ENCODE measurements at places on chromosomes 6 and 20. TPM values are rescaled to one million over a fixed set of nuclear protein-coding genes. Genes with fewer than 3 reads are reported as not detected.

GRCh38 chr6:92479831-92480230 lies 939.5 kb downstream of the EPHA7 start:
- no peak overlapping the region for H3K4me3 ChIP-seq
- no peaks in the 10 kb centered on the region for H3K36me3 ChIP-seq
- no peak for DNase-seq
- H3K4me1 ChIP-seq: no peaks in the 10 kb centered on the region

GRCh38 chr20:57257701-57258453 lies 8.6 kb downstream of the BMP7 start:
- H3K27ac ChIP-seq: no peak overlapping the region
- no peak overlapping the region for H3K4me3 ChIP-seq
- peaks cover 42% of the 10 kb centered on the region for H3K4me1 ChIP-seq
- H3K27me3 ChIP-seq: peaks cover 38% of the 10 kb centered on the region
- H3K36me3 ChIP-seq: no peaks in the 10 kb centered on the region
- no peak for DNase-seq

PRICKLE4 gene
- total RNA-seq: 0.67 TPM

DNA sequence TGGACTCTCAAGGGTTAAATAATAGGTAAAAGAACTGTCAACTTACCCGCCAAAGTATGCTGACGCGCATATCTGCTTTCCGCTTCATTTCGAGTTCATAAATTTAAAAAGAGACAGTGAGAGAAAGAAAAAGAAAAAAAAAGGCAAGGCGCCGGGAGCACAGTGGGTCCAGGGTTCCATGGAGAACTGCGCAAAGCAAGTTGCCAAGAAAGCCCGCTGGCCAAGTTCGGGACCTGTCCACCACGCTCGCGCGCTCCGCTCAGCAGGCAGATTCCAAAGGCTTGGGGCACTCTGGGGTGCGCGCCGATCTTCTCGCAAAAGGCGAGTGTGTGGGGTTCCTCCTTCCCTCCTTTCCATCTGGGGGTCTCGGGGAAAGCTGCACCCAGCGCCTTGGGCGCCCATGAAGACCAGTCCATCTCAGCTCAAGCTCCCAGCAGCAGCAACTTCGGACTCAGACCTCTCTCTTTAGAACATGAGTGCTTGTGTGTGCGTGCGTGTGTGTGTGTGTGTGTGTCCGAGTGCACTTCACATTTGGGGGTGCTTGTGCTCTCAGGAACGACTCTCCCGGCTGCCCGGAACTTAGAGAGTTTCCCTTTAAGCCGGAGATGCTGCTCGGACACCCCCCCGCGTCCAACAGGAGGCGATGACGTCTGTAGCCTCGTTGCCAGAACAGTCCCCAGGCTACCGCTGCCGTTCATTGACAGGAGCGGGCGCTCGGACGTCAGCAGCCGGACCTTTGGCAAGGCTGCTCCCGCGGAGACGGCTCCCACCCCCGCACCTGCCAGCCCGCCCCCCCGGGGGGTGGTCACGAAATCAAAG lies 180.0 kb downstream of the TBXT start:
- no peaks in the 10 kb centered on the region for H3K36me3 ChIP-seq
- no peak overlapping the region for H3K27ac ChIP-seq
- peaks cover 87% of the 10 kb centered on the region for H3K27me3 ChIP-seq
- H3K4me3 ChIP-seq: peak overlapping the region; percentile 56

DNA sequence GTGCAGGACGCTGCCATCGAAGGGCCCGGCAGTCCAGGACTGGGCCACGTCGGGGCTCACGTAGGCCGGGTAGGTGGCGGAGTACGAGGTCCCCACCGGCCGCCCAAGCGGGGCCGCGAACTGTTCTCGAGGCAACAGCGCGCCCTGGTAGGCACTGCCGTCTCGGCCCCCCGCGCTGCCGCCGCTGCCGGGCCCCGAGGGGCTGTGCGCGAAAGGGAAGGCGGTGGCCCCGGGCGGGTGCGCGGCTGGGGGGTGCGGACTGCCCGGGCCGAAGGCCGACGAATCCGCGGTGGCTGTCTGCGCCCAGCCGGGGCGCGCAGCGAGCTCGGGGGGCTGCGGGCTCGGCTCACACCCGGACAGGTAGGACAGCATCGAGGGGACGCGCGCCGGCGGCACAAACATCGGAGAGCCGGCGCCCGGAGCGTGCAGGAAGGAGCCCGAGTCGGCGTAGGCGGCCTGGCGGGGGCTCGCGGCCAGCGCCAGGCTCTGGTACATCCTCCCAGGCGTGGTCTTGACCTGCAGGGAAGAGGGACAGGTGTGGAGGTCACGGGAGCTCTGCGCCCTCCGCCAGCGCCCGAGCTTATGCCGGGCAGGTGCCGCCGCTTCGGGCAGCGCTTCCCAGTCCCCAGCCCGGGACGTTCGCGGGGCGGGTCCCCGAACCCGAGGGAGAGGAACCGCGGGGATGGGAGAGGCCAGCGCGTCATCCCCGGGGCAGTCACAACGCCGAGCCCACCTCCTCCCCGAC lies 596 bp downstream of the GATA5 start:
- DNase-seq: peak; percentile 80
- H3K27ac ChIP-seq: no peak overlapping the region

DNA sequence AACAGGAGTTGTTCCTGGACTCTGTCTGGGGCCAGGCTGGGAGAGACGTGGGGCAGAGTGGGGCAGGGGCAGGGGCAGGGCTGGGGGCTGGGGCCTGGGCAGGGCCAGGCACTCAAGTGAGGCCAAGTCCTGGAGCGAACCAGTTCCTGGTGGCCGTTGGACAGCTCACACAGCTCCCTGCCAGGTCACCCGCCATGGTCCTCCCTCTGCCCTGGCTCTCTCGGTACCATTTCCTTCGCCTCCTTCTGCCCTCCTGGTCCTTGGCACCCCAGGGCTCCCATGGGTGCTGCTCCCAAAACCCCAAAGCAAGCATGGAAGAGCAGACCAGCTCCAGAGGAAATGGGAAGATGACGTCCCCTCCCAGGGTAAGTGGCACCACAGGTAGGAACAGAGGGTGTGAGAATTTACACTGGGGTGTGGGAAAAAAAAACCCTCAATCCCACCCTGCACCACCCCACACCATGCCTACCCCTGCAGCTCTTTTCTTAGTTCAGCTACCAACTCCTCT lies at the start of gene MCCD1:
Gene MCCD1 (plus strand): TSS at position 142 of the 508 bp plus-strand sequence. CDS start 53 bp downstream, at position 195.
- no peaks in the 10 kb centered on the region for H3K27me3 ChIP-seq
- no peak within 1 kb of the TSS for H3K4me3 ChIP-seq
- H3K36me3 ChIP-seq: peaks cover 36% of the 10 kb centered on the region

DNA sequence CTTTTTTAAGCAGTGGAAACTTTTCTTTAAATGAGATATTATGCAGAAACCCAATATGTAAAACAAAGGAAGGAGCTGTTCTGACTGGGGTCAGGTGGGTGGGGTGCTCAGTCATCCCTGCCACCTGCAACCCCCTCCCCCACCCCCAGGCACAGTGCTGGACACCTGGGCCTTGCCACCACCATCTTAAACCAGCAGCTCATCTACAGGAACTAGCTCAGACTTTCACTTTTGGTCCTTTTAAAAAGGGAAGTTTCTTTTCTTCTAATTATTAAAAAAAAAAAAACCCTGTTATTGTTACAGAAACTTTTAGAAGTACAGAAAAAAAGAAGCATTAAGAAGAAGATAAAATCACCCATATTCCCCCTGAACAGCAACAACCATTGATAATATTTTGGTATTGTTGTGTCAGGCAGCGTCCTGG lies 37.1 kb downstream of the PPP1R16B start:
- H3K4me3 ChIP-seq: peak overlapping the region; percentile 1
- no peak overlapping the region for H3K27ac ChIP-seq
- peaks cover 3% of the 10 kb centered on the region for H3K4me1 ChIP-seq
- DNase-seq: no peak
- H3K36me3 ChIP-seq: no peaks in the 10 kb centered on the region
- H3K27me3 ChIP-seq: no peaks in the 10 kb centered on the region

- H3K4me3 ChIP-seq: no peak overlapping the region
- H3K27ac ChIP-seq: no peak overlapping the region
- no peak for DNase-seq
Observed at GRCh38 chr20:24465730-24466129, 3.7 kb upstream of the SYNDIG1 start.

DNA sequence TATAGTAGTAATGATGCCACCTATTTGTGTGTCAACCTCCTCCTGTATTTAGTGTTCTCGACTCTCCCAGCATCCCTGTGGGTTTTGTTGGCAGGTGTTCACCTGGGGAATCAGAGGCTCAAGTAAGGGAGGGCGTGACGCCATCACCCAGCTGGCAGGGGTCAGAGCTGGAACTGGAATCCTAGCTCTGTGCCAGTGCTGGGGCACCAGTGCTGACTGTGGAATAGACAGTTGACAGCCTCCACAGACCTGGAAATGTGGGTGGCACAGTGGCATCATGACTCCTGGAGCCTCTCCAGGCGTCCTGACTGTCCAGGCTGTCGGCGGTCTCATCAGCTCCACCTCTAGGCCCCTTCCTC lies 102.8 kb downstream of the SYCP2 start:
- no peak overlapping the region for H3K4me3 ChIP-seq
- DNase-seq: no peak
- H3K36me3 ChIP-seq: peaks cover 2% of the 10 kb centered on the region
- H3K27me3 ChIP-seq: no peaks in the 10 kb centered on the region
- peaks cover 2% of the 10 kb centered on the region for H3K4me1 ChIP-seq

GTF3C6 gene
- 87.4 TPM for total RNA-seq

PPDPF gene
- 138 TPM for total RNA-seq

SIM1 gene
- 0.39 TPM for total RNA-seq

HMGA1 gene
- 2,728 TPM for total RNA-seq

- H3K27ac ChIP-seq: no peak overlapping the region
- no peak overlapping the region for H3K4me3 ChIP-seq
- no peaks in the 10 kb centered on the region for H3K4me1 ChIP-seq
Observed at GRCh38 chr6:122412001-122412400, 12.5 kb downstream of the HSF2 start.

DNA sequence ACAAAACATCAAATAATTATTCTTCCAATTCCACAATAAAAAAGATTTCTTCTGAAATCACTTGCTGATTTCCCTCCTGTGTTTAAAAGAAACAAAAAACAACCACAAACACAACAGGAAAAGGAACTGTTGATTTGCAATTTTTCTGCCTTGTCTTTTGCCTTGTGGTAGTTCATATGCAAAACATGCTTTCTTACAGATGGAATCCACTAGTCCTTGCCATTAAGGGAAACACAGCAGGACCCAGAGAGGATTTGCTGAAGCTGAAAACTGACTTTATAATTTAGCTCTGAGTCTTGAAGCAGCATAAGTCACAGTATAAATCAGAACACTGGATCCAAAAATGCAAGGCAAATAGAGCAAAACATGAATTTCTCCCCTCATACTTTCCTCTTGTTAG lies 328.8 kb downstream of the PHF3 start:
- no peak for DNase-seq
- H3K27me3 ChIP-seq: no peaks in the 10 kb centered on the region
- H3K27ac ChIP-seq: no peak overlapping the region

DNA sequence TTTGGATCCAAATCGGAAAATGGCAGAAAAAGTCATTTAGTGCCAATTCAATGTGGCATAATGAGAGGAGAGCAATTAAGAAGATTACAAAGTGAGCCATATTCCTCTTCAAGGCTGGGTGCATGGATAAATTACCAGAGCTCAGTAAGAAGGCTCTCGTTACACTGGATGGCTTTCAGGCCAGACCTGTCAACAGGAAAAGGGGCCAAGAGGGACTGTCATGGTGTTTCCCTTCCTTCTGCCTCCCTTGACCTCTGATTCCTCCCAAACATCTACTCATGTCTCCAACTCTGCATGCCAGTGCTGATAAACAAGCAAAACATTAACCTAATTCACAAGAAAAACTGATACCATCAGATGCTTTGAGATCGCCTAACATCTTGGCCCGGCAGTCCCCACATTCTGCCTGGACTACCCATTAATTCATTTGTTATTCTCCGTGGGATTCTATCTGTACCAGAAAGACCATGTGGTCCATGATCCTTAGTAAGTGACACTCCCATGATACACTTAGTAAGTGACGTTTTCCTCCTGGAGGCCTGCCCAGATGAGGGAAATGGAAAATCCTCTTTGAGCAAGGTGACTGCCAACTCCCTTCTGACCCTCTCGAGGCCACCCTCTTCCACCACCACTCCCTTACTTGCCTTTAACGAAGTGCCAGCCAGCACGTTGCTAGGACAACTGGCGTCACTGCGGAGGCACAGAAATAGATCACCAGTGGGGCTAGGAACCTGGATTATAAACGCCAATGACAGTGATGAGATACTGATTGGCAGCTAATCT lies 239.2 kb downstream of the GMPR start:
- H3K4me3 ChIP-seq: no peak overlapping the region
- H3K4me1 ChIP-seq: no peaks in the 10 kb centered on the region
- H3K27ac ChIP-seq: no peak overlapping the region
- H3K27me3 ChIP-seq: no peaks in the 10 kb centered on the region

HLA-DMB gene
- 2.7 TPM for total RNA-seq

- H3K4me3 ChIP-seq: peak overlapping the region; percentile 63
- H3K36me3 ChIP-seq: no peaks in the 10 kb centered on the region
- DNase-seq: no peak
Observed at GRCh38 chr6:41428996-41429421, 93.6 kb downstream of the NCR2 start.

DCBLD1 gene
- total RNA-seq: 11.2 TPM

GSTA3 gene
- not detected for total RNA-seq

GRCh38 chr6:109001291-109001894 lies 93.3 kb downstream of the SESN1 start:
- H3K27ac ChIP-seq: no peak overlapping the region
- no peaks in the 10 kb centered on the region for H3K4me1 ChIP-seq
- H3K4me3 ChIP-seq: no peak overlapping the region
- no peak for DNase-seq

BANF2 gene
- total RNA-seq: not detected

DNA sequence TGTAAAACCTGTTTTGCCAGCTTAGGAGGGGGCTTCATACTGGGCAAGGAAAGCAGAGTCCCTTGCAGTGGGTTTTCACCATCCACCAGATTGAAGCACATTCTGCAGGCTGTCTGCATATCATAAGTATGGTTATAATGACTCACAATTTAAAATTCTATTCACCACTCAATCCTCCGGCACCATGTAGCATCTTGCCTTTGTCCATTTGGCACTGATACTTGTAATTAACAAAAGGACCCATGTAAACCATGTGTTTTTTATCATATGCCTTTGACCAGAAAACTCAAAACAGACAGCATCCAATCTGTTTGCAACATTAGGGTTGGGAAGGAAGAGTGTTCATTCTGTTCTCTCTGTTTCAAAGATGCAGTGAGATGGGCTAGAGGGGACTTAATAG lies 3.0 kb downstream of the CD83 start:
- H3K4me1 ChIP-seq: no peaks in the 10 kb centered on the region
- H3K27me3 ChIP-seq: peaks cover 6% of the 10 kb centered on the region
- no peak for DNase-seq

ANGPT4 gene
- 0.06 TPM for total RNA-seq
